ENCODE measurements at places on chromosomes 16 and 17.

DNA sequence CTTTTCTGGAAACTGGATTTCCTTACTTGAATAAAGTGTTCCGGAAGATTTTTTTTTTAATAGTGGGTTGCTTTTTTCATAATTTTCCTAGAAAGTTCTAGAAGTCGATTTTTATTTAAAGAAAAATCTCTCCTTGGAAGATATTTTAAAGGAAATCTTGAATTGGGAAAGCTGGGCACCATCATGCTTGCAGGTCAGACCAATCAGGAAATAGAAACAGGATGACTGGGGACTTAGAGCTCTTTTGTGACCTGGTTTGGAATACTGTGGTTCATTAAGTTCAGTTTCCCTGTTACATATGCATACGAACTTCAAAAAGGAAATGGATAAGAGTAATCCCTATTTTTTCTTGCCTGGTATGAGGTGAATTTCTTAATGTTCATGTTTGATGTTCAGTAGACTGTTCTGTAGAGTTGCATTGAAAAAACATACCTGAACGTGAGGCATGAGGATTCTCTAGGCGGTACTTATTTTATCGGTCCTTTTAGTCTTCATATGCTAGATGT, 1.2 kb downstream of the NFATC3 start:
- no peak for DNase-seq

- no peak for DNase-seq
Measured at GRCh38 chr16:57615813-57616212, 12.6 kb upstream of the ADGRG1 start.

- peak; percentile 37 for DNase-seq
Measured at GRCh38 chr17:64992325-64992802, 64.2 kb downstream of the GNA13 start.

DNA sequence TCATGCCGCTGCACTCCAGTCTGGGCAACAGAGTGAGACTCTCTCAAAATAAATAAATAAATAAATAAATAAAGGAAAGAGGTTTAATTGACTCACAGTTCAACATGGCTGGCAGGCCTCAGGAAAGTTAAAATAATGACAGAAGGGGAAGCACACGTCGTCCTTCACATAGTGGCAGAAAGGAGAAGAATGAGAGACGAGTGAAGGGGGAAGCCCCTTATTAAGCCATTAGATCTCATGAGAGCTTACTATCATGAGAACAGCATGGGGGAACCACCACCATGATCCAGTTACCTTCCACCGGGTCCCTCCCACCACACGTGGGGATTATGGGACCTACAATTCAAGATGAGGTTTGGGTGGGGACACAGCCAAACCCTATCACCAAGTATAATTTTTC, 54.5 kb downstream of the PAFAH1B1 start:
- DNase-seq, result no peak

DNA sequence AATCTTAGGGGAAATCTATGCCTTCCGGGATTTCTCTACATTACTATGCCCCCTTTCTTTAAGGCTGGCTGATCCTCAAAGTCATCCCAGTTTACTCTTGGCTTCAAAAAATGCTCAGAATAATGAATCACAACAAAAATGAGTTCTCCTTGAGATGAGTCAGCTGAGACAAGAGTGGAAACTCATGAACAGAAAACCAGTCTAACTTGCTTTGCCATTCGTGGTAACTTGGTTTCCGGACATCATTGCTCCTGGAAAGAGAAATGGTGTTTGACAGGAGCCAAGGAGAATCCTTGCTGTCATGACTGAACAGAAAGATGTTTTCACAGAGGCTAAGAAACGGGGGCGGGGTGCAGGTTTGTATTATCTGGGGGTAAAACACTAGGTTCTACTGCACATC, 435.6 kb upstream of the DYNLRB2 start:
- DNase-seq, result no peak

DNA sequence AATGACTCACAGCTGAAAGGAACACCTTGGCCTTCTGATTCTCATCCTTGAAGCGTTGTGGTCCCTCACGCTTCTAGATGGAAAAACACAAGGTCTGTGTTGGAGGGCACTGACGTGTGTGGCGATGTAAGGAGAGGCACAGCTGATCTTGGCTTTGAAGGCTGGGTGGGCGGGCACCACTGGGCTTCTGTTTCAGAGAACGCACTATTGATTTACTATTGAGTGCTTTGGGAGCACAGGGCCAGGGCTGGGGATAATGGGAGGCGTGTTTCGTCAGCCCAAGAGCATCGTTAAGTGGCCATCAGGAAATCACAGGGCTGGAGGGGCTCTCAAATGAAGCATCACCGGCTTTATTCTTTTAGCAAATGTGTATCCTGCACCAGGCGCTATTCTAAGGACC, 70.7 kb downstream of the CMIP start:
- no peak for DNase-seq

DNA sequence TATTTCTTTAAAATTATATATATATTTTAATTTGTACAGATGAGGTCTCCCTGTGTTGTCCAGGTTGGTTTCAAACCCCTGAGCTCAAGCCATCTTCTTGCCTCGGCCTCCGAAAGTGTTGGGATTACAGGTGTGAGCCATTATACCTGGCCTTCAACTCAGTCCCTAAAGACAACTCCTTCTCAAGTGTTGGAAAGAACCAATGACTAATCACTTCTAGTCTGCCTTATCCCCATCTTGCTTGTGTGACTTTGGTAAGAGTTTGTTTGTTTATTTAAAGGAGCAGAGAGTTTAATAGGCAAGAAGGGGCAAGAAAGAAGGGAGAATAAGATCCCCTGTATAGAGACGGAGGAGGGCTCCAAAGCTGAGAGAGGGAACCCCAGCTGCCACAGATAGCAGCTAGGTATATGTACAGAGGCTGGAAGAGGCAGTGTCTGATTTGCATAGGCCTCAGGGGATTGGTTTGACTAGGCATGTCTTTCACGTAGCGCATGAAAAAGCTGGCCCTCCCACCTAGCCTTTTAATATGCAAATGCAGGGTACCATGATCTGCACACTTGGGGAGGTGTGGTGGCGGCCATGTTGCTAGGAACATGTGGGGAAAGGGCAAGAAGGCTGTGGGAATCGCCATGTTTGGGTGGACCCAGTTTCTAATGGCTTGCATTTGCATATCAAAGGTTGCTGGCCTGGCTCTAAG, 21.5 kb downstream of the ABCC1 start:
- DNase-seq, result no peak

- DNase-seq, result no peak
Measured at GRCh38 chr16:89270666-89271345, 53.3 kb downstream of the ZNF778 start.

DNA sequence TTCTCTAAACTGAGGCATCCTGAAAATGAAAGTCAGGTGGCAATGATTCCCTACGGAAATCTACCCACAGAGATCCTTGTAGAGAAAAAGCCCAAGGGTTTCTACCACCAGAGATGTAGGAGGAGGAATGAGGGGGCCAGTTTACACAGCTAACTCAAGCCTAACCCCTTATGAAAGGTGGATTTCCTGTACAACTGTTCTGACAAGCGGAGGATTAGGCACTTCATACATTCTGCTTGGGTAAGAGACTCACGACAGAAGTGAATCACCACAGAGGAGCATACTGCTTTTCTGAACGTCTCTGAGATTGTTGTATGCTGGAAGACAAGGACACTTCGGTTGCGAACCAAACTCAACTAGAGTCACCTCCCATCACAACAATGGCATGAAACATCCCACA, 72.7 kb downstream of the SMG6 start:
- no peak for DNase-seq

- no peak for DNase-seq
Measured at GRCh38 chr17:40538019-40538935, 27.0 kb downstream of the CCR7 start.

DNA sequence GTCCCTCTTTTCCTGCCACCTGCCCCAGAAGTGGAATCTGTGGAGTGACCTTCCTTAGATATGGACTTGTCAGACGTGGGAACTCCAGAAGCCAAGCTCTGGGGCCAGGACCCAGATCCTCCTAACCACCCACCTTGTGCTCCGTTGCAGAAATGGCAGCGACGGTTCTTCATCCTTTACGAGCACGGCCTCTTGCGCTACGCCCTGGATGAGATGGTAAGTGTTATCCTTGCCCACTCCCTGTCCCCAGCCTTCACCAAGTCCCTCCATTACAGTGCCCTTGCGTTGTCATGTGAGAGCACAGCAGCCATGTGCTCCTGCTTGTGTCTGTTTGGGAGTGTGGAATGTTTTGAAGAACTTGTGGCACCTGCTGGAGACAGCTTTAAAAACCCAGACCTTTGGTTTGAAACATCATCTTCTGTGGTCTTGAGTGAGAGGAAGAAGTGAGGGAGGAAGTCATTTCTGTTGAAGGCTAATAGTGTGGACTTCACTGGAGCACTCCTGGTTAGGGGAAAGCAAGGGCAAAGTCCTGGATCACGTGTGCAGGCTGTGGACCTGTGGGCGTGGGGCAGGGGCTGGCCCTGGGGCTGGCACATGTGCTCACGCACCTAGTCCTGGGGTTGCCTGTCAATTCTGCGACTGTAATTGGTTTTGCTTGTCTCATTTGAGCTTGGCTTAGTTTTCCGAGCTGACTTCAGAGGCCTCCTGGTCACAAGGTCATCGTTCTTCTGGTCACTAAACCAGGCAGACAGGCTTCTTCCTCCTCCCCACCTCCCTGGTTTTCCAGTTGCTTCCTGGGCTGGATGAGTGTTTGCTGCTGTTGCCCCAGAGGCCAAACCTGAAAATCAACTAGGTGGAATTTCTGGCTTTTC, 35.8 kb downstream of the MPRIP start:
- DNase-seq, result no peak

DNA sequence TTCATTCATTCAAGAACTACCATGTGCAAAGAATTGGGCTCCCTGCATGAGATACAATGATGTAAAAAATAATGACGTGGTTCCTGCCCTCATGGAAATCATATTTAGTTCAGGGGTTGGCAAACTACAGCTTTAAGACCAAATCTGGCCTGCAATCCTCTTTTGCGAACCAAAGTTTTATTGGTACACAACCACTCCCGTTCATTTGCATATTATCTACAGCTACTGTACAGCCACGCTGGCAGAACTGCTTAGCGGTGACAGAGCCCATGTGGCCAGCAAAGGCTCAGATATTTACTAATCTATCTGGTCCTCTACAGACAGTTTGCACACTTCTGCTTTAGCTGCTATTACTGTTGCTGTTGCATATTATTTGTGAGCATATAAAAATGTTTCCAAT, 167.7 kb downstream of the XYLT1 start:
- DNase-seq, result no peak

DNA sequence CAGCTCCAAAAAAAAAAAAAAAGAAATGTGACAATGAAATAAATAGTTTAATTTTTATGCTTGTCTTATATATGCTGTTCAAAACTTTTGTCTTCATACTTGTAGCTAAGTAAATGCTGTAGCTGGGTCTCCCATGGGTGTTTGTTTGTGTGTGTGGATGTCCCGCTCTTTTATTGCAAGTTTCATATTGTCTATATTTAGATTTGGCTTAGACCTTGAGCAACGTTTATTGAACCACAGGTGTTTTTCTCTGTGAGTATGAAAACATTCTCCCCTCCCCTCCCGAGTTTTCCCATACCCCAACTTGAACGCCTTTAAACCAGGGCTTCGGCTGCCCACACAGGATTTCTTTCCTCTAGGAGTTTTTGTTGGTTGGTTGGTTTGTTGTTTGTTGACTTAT, 45.2 kb downstream of the MFSD11 start:
- DNase-seq, result no peak

DNA sequence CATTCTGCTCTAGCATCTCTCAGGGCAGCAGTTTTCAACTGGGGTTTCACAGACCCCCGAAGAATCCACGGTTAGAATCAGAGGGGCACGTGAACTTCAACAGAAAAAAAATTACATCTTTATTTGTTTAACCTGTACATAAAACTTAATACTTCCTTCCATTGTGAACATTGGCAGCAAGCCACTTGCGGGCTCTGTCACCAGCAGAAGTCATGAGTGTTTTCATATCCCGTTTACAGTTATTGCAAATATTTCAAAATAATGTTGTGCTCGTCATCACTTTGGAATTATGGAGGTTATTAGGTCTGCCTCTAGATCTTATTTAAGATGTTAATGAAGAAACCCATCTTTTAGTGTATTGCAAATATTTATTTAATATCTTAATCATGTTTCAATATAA, 109.8 kb downstream of the SDR42E1 start:
- no peak for DNase-seq

DNA sequence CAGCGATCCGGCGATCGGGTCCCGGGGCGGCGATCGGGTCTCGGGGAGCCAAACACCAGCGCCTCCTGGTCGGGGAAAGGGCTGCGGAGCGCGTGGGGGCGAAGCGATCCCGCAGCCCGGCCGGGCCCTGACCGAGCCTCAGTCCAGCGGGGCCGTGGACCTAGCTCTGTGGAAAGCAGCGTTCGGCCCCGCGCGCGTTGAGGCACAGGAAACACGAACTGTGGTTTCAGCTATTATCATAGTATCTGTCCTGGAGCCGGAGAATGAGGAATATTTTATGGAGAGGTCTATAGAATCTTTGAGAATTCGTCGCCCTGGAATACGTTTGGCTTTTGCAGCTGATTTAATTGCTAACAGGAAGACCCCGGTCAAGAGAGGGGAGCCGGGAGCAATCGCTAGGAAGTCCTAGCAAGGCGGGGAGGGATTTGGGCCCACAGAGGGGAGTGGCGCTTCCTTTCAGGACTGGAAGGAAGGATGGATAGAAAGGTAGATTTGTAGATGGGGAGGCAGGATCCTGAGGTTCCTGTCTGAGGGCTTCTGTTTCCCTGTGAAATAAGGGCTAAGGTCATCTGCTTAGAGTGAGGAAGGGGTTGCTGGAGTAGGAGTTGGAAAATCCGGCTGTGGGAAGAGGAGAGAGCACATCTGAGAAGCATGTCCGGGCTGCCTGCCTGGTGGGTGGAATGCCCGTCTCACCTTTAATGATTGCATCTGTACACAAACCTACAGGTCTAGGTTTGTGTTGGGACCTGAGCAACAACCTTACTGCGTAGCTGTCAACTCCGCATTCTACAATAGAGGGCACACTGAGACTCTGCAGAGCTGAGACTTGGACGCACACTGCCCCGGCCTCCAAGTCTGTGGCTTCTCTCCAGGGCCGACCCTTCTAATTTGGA, 770 bp downstream of the CCNF start:
- DNase-seq, result no peak

DNA sequence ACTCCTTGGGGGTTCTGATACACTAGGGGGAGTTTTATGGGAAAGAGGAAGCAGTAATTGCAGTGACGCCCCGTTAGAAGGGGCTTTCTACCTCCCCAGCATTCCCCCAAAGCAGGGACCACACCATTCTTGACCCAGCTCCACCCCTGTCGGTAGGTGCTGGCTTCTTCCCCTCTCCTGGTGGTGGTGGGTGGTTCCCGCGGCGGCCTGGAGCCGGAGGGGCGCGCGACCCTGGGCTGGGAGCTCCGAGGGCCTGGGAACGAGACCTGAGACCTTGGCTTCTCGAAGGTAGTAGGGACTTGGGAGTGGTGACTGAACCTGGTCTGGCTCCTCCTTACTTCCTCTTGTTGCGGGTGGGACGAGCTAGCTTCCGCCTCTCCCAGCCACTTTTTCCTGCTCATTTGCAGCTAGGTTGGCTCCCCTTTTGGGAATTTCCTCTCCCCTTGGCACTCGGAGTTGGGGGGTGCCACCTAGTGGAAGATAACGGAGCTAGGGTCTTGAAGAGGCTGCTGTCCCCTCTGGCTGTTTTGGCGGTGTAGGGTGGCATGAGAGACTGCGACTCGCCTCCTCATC, 438 bp downstream of the GRN start:
- DNase-seq, result peak; percentile 54

Data from activated CD4-positive, alpha-beta T cell treated with anti-CD3 and anti-CD28 coated beads for 48 hours (primary cell).